Stimulated activated CD4-positive, alpha-beta T cell treated with anti-CD3 and anti-CD28 coated beads, TNF-alpha, amount 100 ng/mL, for 48 hours (primary cell): ENCODE measurements at places on chromosomes 3 and 15.

DNA sequence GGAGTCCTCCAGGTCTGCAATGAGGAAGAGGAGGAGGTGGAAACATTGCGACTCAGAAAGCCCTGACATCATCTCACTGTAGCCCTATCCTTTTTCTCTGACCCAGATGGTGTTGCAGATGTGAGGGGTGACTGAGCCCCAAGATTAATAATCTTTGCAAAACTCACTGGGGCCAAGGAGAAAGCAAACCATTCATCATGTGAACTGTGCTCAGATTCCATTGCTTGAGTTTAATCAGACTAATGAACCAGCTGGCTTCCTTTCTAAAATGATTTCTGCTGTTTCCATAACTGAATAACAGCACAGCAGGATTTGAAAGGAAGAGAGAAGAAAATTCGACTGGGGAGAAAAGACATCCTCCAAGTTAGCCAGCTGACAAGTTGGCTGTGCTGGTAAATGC, 13.4 kb upstream of the DGKG start:
- DNase-seq = no peak

GRCh38 chr15:41970456-41970855, 1.9 kb downstream of the EHD4 start:
- no peak for DNase-seq

DNA sequence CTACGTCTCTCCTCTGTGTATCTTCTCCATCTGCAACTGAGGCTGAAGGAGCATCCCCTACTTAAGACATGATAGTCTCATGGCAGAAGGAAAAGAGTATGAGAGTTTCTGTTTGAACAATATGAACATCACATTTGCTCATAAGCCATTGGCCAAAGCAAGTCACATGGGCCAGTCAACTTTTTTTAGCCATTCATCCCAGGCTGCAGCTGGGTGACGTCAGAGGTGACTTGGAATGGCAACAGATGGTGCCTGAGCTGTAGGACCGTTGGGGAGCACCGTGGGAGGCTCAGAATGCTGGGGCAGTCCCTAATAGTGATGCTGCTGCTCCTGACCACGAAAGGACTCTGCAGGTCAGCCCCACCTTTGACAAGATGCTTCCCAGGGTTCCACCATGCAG, 58.7 kb downstream of the CRTC3 start:
- no peak for DNase-seq

DNA sequence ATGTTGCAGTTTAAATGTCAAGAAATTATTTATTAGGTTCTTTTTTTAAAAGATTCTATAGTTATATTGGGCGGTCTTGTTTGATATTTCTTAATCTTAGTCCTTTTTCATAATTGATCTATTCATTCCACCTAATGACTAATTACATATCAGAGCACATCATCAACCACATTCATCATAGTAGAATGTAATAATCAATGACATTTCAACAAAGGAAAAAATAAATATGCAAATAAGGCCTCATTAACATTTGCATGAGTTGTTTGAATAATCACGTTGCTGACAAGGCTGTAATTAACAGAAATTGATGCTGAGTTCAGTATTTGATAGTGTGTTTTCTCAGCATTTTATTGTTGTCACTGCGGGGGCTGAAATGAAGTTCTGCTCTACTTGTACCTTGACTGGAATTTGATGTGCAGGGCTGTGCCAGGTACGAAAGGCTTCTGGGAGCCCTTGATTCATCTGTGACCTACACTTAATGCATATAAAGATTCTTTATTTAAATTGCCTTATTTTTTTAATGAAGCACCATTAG, 215.7 kb downstream of the TCF12 start:
- DNase-seq = no peak

- DNase-seq = no peak
Measured at GRCh38 chr3:127180859-127181258, 12.1 kb upstream of the PRR23E start.

- DNase-seq = no peak
Measured at GRCh38 chr3:161682715-161683114, 186.1 kb downstream of the OTOL1 start.

GRCh38 chr15:100909565-100909964, 9.6 kb upstream of the LRRK1 start:
- DNase-seq = no peak

DNA sequence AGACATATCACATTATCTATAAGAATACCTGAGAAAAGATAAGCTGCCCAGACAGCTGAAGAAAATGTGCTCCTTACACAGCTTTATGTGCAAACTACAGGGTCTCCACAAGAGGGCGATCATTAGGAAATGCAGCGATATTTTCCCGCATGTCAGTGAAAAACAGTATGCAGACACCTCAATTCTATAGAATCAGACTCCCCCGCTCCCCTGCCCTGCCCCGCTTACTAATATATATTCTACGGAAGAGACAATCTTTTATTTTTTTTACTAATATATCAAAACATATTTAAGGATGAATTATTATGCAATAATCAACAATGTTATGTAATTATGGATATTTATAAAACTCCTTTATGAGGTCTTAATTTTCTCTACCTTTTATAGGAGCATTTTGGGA, 681.3 kb downstream of the ROBO1 start:
- DNase-seq = no peak

DNA sequence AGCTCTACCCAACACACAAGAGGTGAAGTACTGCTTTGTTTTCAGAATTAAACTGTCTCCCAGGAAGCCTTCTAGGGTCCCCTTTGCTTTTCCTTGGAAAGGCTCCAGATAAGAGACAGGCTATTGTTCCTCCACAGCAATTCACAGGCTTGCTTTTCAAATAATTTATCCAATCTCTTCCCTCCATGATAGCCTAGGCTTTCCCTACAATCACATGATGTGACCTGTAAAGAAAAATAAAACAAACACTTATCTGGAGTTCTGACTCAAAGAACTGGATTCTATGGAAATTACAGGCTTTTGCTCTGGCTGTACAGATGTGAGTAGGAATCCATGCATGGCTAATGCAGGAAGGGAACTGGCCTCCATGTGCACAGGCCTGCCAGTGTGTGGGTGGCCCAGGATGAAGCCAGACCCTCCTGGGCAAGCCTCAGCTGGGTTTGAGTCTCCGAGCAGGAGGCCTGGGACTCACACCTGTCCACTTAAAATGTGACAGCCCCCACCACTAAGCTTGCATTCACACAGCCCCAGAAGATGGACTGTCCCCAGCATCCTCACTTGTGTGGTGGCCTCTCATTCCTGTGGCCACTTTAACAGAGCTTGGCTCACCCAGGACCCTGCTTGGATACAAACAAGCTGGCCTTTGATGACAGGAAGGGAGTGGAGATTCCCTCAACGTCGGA, 75.8 kb upstream of the LEKR1 start:
- DNase-seq = no peak

DNA sequence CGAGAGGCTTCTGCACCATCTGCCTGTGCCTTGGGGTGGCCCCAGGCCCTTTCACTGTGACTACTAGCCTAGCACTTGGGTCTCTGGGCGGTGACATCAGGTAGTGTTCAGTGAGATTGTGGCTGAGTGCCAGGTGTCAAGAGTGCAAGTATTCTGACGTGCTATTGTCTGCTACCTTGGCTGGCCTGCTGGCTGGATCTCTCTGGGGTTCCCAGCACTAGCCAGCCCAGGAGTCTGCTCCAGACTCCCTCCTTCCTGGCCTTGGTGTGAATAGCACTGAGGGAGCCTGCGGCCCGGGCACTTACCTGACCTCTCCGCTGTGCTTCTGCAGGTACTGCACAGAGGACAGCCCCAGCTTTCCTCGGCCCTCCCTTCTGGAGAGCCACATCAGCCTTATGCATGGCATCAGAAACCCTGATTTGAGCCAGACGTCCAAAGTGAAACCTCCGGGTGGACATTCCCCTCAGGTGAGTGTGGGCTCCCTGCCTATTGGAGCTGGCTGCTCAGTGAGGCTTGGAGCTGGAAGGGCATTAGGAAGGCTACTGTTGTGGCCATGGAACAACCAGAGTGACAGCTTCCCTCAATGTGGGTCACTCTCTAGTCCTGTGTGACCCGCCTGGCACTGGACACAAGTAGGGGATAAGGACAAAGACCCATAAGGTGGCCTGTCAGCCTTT, 17.5 kb upstream of the ALPK3 start:
- no peak for DNase-seq

GRCh38 chr3:141352262-141352984, 15.9 kb upstream of the ZBTB38 start:
- no peak for DNase-seq

GRCh38 chr3:175940243-175940642, 1081.1 kb downstream of the NAALADL2 start:
- DNase-seq = no peak

DNA sequence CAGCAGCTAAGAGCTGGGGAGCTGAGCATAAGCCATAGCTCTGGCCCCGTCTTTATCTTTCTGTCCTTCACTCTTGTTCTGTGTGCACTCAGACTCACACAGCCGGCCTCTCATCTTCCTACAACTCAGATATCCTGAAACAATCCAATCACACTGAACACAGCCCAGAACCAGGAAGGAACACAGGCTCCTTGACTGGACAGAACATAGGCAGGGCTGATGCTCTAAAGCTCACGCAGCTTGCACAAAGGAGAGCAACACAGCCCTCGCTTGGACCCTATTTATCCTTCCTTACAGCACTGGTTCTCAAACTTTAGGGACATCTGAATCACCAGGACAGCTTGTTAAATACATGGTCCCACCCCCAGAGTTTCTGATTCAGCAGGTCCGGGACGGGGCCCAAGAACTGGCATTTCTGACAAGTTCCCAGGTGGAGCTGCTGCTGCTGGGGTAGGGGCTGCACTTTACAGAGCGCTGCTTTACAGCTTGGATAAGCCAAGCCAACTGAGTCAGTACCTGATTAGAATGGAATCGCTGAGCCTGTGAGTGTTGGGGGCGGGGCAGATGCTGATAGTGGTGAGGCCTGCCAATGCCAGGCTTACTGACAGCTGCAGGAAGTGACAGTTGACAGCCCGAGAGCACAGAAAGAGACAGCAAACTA, 65.1 kb downstream of the MRPL46 start:
- DNase-seq = no peak

DNA sequence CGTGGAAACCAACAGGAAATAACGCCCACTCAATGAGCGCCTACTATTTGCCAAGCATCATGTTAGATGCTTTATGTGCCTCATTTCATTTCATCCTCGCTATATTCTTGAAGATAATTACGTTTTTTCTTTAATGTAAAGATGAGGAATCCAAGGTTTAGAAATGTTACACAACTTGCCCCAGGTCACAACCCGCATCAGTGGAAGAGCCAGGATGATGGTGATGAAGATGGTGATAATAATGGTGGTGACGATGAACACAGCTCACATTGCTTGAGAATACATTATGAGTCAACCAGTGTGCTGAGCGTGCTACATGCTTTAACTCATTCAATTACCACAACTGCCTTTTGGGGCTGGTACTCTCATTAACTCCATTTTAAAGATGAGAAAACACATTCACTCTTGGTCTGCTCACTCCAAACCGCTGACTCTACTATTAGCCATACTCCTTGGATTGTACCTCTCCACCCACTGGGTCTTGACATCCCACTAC, 21.5 kb upstream of the MYO1E start:
- DNase-seq = no peak

DNA sequence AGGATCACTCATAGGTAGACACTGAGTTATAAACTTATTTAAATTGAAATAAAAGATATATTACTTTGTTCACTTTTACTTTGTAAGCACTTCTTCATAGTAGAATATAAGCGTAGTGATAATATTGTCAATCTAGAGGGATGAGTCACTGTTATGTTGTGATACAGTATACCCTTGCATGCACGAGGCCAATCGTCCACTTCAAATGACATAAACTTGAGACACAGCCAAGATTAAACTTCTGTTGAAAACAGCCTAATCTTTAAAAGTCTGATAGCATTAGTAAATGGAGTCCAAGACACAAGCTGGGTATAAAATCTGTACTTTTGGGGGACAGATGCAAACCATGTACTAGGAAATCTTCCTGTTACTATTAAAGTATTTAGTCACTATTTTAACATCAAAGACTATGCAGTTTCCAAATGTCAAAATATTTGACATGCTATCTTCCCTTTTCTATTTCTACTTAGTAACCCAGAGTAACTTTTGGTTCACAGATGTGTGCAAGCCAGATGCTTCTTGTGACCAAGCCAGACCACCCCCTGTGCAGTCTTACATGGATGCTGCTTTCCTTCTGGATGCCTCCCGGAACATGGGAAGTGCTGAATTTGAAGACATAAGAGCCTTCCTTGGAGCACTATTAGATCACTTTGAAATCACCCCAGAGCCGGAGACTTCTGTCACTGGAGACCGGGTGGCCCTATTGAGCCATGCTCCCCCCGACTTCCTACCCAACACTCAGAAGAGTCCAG, 85.3 kb downstream of the PIK3R4 start:
- no peak for DNase-seq

- DNase-seq = no peak
Measured at GRCh38 chr3:126473292-126474168, 2.2 kb downstream of the ZXDC start.

- no peak for DNase-seq
Measured at GRCh38 chr15:71252044-71252739, 136.9 kb downstream of the THSD4 start.

GRCh38 chr3:15023719-15024118, 41.4 kb downstream of the MRPS25 start:
- DNase-seq = no peak

- no peak for DNase-seq
Measured at GRCh38 chr3:23566499-23566898, 239.3 kb upstream of the UBE2E1 start.

DNA sequence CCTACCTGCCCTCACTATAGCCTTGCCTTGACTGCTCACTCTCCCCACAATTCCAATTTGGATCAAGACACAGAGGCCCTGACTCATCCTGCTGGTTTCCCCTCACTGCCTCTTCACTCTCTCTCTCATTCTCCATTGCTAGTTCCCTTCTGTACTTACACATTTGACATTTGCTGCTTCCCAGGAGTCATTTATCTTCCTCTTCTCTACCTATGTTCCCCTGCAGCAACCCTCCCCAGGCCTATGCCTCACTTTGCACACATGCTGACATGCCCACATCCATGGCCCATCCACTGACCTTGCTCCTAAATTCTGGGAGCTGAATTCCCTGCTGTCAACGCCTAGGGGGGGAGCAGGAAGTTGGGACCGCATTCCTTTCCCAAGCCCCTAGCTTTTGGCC, 82.2 kb downstream of the SRGAP3 start:
- DNase-seq = no peak

DNA sequence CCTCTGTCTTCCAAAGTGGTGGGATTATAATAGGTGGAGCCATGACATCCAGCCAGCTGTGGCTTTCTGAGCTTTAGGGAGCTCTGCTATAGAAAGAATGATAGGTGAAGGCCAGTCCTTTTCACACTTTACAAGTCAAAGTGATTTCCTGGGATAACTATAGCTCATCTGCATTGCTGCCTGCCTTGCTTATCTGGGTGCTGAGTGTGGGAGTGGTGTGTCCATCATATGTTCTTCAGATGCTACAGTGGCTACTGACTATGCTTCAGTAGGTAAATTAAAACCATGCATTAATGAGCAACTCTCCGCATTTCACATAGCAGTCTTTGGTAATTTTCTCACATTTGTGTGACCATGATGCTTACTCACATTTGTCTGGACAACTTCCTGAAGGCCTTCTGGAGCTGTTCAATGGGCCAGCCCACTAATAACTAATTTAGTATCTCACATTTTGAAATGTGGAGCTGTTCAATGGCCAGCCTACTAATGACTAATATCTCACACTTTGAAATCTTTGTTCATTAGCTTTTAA, 23.4 kb downstream of the RHOA start:
- no peak for DNase-seq

GRCh38 chr15:51649659-51650521, 27.3 kb upstream of the DMXL2 start:
- no peak for DNase-seq
